Aorta (tissue), 5 donors: ENCODE measurements at places on chromosomes 7 and 10. TPM values are rescaled to one million over a fixed set of nuclear protein-coding genes. Genes with fewer than 3 reads are reported as not detected.

Gene RHOBTB1
- total RNA-seq = 12.9 TPM

DNA sequence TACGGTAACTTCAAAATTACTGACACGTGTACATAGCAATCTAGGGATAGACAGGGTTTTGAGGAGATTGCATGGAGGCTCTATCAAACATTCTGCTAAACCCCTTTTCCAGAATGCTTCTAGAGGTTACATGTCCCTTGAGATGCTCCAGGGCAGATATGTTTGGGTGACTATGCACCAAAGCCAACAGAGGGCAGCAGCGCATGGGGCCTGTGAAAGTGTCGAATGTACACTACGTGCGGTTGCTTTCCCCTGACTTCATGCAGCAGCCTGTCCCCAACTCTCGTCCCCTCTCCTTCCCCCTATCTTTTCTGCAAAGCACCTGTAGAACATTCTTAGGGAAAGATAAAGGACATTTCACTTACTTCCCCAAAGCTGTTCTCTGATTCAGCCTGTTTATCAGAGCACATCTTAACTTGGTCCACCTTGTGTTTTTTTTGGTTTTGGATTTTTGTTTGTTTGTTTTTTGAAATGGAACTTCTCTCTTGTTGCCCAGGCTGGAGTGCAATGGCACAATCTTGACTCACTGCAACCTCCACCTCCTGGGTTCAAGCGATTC, 90.2 kb downstream of the UBE3C start:
- no peak for DNase-seq

DNA sequence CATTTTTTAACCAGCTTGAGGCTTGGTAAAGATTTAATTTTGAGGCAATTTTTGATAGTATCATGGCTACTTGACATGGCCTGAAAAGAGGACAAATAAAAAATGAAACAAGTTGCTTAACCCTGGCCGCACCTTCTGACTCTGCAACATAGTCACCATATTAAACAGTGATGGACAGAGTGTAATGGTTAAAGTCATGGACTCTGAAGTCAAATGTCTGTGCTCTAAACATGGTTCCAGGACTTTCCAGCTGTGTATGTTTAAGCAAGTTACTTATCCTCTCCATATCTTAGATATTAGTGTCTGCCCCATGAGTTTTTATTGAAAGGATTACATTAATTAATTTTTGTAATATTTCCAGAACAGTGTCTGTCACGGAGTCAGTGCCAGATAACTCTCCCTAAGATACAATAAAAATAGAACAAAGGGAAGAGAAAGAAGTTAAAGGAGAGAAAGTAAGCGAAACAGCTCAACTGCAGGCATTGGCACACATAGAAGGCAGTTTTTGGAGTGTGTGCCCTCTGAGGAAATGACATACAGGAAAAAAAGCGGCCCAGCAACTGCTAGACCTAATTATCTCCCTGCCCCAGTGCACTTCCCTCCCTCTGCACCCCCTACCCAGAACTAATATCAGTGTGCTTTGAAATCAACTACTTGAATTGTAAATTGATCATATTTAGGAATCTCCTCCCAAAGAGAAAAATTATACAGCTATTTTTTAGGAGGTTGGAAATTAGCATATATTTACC, 65.3 kb downstream of the MACC1 start:
- no peak for DNase-seq

GRCh38 chr7:122803323-122803722, 82.9 kb downstream of the CADPS2 start:
- DNase-seq = no peak

- no peak for DNase-seq
Measured at GRCh38 chr7:95470452-95470851, 15.3 kb upstream of the ASB4 start.

DNA sequence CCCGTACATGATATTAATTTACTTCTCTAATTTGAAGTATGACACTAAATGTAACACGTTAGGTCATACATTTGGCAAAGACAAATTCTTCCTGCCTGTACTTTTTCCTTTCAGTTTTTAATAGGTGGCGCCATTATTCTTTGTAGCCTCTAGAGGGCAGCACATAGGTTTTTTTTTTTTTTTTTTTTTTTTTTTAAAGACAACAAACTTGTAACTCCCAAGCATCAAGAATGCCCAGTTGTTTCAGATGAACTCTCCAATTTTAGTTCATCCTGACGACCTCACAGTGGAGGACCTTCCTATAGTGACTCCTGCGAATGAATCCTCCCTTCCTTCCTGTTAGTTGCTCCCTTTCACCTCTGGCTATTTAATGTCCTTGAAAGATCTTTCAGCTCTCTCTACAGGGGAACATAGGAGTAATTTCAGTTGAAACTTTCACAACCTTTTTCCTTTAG, 139.3 kb upstream of the HDAC9 start:
- no peak for DNase-seq

DNA sequence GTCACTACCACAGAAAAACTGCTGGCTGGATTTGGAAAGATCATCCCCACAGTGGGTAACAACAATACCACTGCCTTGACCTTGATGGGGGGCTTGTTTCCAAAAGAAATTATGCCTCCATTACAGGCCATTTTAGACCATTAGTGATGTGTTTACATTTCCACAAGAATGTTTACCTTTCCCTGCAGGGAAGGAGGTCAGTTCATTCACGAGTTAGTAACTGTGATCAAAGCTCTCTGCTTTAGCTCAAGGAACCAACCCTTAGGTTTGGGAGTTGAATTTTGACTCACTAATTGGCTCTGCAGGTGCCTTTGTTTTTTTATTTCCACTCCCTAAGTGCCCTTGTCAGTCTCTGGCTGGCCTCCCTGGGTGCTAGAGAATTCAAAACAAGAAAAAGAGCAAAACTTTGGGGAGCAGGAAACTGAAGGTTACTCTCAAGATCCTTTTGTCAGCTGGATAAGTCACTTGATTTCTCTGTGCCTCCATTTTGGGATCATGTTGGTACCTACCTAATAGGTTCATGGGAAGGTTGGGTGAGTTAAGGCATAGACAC, 41.1 kb upstream of the NUPR2 start:
- no peak for DNase-seq

DNA sequence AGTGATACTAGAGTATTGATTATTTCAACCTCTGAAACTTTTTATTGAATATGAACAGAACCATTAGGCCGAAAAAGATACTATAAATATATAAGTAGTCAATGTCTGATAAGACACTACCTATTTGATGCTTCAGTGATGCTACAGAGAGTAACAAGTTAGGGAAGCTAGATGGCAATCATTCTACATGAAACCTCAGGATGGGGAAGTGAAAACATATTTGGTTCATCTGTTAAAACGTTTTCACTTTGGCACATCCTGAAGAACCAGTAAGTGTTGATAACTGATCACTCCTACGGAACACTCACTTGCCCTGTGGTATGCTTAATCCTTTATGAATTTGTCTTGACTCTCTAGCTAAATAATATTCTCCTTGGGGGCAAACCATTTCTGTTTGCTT, 1064.9 kb downstream of the NXPH1 start:
- DNase-seq = no peak

GRCh38 chr7:64618785-64619456, 47.0 kb upstream of the ZNF107 start:
- no peak for DNase-seq

- no peak for DNase-seq
Measured at GRCh38 chr7:33039257-33039902, 23.2 kb downstream of the NT5C3A start.

- no peak for DNase-seq
Measured at GRCh38 chr7:99326408-99326782, 697 bp downstream of the ARPC1A start.

GRCh38 chr10:48457949-48458661, 146.8 kb downstream of the ARHGAP22 start:
- DNase-seq = peak; percentile 20

DNA sequence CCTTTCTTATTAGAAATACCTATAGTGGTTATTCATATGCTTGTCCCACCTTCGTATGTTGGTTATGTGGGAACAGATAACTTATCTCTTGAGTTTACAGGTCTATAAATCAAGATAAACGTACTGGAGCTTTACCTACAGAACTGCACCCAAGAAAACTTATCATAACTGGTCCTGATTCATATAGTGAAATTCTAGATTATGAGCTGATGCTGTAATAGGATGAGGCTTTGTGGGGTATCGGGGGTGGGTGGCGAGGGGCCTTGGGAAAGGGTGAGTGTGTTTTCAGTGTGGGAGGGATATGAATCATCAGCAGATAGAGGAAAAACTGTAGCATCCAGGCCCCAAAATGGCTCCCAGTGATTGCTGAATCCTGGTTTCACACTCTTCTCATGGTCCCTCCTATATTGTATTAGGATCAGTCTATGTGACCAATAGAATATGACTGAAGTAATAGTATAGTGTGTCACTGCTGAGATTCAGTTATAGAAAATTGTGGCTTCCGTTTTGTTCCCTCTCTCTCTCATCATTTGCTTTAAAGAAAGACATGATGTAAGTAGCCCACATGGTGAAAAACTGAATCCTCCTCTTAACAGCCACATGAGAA, 706.8 kb upstream of the LRRTM3 start:
- no peak for DNase-seq

GRCh38 chr10:104824380-104825006, 183.4 kb downstream of the SORCS3 start:
- peak; percentile 46 for DNase-seq

DNA sequence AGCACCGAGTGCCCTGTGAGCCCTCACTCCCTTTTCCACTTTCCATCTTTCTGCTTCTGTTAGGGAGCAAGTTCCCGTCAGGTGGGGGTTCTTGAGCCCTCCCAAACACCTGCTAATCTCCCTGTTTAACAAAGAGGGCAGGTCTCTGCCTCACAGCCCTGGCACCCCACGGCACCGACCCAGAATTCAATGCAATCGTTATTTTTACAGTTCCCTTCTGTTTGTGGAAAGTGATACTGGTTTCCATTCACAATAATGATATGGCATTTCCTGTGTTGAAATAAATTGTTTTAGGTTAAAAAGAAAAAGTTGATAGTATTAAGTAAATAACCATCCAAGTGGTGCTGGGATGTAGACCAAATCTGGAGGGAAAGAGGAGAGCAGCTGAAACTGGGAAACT, 38.8 kb upstream of the SLC29A3 start:
- DNase-seq = no peak

GRCh38 chr10:89555688-89556445, 20.5 kb upstream of the SLC16A12 start:
- DNase-seq = no peak

Gene AMZ1
- total RNA-seq = 1.1 TPM

GRCh38 chr10:49408519-49409306, 12.8 kb upstream of the DRGX start:
- DNase-seq = no peak

Gene GPC2
- 3.7 TPM for total RNA-seq

DNA sequence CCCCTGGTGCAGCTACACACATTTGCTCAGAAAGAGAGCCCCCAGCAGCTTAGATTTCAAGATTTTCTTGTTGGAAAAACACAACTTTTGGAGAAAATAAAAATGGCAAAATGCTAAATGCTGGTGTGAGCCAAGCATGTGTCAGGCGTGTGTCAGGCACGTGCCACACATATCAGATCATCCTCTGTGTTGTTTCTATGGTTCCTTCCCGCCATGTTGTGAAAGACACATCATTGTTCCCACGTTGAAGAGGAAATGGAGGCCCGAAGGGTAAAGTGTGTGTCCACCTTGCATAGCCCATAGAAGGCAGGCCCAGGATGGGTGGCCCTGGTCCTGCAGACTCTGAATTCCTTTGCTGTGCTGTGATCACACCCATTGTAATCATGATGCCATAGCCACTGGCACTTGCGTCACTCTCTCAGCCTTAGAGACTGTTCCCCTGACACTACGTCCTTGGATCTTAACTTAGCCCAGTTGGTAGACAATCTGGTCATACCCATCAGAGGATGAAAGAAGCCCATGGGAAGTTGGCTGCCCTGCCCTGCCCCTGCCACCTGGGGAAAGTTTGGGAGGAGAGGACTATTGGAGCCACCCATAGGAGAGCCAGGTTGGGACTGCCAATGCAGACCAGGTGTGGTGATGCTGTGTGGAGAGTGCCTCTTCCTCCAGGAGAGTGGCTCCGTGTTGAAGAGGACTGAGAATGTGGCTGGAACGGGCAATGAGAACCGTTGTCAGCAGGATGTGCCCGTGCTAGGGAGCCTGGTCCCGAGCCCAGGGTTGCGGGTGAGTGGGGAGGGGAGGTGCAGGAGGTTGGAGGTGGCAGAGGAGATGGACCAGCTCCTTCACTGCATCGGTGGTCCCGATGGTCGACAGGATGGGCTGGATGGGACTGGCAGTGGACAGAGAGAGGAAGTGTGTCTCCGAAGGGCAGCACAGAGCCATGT, 65.6 kb upstream of the IGFBP3 start:
- DNase-seq = no peak

Gene CLDN3
- total RNA-seq = not detected

Gene NYAP1
- total RNA-seq = 1.3 TPM

DNA sequence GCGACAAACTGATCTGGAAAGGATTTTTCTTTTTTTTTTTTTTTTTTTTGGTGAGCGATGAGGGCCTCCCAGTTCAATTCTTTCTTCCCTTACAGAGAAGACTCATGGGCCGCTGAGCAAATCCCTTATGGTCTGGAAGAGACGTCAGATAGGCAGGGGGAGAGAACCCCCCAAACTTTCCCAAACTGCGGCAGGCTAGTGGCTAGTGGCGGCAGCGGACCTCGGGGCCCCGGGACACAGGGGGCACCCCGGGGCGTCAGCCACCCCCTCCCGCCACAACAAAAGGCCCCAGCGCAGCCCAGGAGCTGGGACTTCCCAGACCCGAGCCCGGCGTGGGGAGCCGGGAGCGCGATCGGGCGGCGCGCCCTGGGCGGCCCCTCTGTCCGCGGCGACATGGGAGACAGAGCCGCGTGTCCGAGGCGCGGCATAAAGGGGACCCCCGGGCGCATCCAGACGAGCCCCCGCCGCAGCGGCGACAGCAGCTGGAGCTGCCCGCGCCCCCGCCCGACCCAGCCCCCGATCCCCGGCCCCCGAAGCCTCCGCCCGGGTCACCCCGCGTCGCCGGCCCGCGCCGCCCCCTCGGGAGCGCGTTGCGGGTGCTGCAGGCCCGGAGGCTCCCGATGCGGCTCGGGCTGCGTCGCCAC, 755 bp downstream of the FAM171A1 start:
- peak; percentile 79 for DNase-seq

GRCh38 chr10:79355420-79356017, 8.2 kb downstream of the PPIF start:
- peak; percentile 11 for DNase-seq

Gene CDH23
- 7.5 TPM for total RNA-seq

DNA sequence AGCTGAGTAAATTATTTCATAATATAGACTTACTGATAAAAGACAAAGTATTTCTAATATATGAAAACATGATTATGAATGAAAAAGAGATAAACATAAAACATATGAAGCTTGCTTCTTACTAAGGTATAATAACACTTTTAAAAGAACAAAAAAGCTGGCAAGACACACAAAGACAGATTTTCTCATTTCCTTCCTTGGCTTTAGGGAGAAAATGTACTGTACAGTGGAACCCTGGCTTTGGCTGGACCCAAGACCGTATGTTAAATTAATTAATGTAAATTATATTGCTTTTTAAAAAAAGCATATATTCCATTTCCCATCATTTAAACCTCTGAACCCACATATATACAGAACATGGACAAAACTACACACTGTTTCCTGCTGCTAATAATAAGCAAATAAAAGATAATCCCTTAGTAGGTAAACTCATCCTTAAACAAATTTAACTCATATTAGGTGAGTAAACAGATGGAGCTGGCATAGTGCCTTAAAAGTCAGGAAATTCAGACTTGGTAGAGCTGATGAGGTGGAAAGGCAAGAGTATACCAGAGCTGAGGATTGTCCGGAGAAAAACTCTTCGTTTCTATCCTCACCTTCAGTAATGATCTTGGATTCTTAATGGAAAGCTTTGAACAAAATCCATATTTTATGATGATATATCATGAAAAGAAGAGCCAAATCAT, 1016.4 kb upstream of the KCND2 start:
- no peak for DNase-seq
